ENCODE measurements at places on chromosomes 2 and 18. TPM values are rescaled to one million over a fixed set of nuclear protein-coding genes. Genes with fewer than 3 reads are reported as not detected.

DNA sequence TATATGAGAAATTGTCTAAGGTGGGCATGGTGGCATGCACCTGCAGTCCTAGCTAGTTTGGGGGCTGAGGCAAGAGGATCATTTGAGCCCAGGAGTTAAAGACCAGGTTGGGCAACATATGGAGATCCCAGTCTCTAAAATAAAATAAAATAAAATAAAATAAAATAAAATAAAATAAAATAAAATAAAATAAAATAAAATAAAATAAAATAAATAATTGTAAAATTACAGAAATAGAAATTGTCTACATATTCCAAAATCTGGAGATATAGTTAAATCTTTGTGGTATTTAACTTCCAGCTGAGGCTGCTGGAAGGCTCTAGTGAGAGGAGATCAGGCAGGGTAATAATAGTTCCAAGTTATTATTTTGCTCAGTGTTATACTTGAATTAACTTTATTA is 1432.1 kb upstream of the CDH2 start:
- H3K36me3 ChIP-seq: no peaks in the 10 kb centered on the region
- no peak overlapping the region for H3K4me3 ChIP-seq
- no peaks in the 10 kb centered on the region for H3K27me3 ChIP-seq
- no peak overlapping the region for H3K27ac ChIP-seq
- H3K4me1 ChIP-seq: no peaks in the 10 kb centered on the region

The RAX gene
- not detected for total RNA-seq

GRCh38 chr18:42901161-42901560 is 214.3 kb downstream of the RIT2 start:
- no peaks in the 10 kb centered on the region for H3K27me3 ChIP-seq
- H3K27ac ChIP-seq: no peak overlapping the region
- H3K4me1 ChIP-seq: no peaks in the 10 kb centered on the region
- H3K4me3 ChIP-seq: no peak overlapping the region

GRCh38 chr2:200652158-200652557 is 66.3 kb downstream of the AOX1 start:
- DNase-seq: no peak
- H3K4me1 ChIP-seq: no peaks in the 10 kb centered on the region
- no peak overlapping the region for H3K4me3 ChIP-seq
- H3K36me3 ChIP-seq: peaks cover 27% of the 10 kb centered on the region

The MROH2A gene
- total RNA-seq: not detected

Measured in esophagus muscularis mucosa (tissue), 4 donors.